ENCODE measurements at places on chromosomes 11 and 22. TPM values are rescaled to one million over a fixed set of nuclear protein-coding genes. Genes with fewer than 3 reads are reported as not detected.

BRSK2 gene
- not detected for total RNA-seq

DNA sequence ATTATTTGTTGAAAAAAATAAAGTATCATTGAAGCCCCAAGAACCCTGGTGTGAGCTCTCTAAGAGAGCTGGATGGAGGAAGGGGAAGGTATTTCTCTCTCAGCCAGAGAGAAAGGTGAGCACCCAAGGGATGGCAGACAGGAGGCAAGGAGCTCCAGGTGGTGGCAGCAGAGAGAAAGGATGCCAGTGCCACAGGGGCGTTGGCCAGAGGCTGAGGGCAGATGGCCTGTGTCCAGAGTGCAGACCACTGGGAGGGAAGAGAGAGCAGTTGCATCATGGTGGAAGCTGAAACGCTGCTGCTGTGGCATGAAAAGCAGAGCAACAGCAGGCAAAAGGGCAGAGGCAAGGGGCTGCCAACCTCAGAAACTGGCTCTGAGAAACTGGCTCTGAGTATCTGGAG lies 8.5 kb downstream of the SPON1 start:
- no peaks in the 10 kb centered on the region for H3K27me3 ChIP-seq
- peak; percentile 49 for DNase-seq
- no peaks in the 10 kb centered on the region for H3K36me3 ChIP-seq
- H3K27ac ChIP-seq, result no peak overlapping the region
- H3K4me3 ChIP-seq, result no peak overlapping the region

DNA sequence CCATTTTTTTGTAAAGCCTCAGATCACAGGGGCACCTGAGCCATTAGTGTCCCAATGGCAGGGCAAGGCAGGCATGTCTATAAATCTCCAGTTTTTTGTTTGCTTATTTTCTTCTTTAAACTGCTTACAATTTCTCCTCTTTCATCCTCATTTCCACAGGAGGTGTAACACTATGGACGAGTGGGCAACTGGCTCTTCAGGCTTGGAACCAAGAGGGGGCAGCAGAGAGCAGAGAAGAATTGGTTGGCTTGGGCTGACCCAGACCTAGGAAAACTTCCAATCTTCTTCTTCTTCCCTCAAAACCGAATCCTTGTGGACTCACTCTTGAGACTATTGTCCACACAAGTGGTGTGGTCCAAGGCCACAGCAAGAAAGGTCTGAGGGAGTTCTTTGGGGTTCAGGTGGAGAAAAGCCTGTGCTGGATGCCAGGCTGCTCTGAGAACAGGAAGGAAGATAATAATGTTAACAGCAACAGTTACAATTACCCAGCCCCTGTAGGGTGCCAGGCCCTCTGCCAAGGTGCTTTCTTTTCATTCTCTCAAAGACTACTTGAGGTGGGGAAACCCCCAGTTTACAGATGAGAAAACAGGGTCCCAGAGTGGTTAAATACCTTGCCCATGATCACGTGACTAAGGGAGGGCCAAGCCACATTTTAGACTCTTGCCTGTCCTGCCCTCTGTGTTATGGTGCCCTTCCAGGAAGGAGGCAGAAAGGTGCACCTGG lies 70.7 kb upstream of the E2F8 start:
- no peak overlapping the region for H3K4me3 ChIP-seq
- no peaks in the 10 kb centered on the region for H3K36me3 ChIP-seq
- peaks cover 6% of the 10 kb centered on the region for H3K4me1 ChIP-seq
- peak; percentile 78 for DNase-seq

ST3GAL4 gene
- 6.6 TPM for total RNA-seq

DNA sequence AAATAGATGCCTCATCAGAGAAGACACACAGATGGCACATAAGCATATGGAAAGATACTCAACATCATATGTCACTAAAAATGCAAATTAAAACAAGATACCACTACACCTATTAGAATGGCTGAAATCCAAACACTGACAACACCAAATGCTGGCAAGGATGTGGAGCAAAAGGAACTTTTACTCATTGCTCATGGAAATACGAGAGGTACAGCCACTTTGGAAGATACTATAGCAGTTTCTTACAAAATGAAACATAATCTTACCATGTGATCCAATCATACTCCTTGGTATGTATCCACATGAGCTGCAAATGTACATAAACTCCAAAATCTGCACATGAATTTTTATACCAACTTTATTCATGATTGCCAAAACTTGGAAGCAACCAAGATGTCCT lies 246.0 kb upstream of the ARHGAP42 start:
- H3K27ac ChIP-seq, result no peak overlapping the region
- no peak for DNase-seq
- H3K4me3 ChIP-seq, result no peak overlapping the region
- no peaks in the 10 kb centered on the region for H3K4me1 ChIP-seq
- no peaks in the 10 kb centered on the region for H3K36me3 ChIP-seq

DNA sequence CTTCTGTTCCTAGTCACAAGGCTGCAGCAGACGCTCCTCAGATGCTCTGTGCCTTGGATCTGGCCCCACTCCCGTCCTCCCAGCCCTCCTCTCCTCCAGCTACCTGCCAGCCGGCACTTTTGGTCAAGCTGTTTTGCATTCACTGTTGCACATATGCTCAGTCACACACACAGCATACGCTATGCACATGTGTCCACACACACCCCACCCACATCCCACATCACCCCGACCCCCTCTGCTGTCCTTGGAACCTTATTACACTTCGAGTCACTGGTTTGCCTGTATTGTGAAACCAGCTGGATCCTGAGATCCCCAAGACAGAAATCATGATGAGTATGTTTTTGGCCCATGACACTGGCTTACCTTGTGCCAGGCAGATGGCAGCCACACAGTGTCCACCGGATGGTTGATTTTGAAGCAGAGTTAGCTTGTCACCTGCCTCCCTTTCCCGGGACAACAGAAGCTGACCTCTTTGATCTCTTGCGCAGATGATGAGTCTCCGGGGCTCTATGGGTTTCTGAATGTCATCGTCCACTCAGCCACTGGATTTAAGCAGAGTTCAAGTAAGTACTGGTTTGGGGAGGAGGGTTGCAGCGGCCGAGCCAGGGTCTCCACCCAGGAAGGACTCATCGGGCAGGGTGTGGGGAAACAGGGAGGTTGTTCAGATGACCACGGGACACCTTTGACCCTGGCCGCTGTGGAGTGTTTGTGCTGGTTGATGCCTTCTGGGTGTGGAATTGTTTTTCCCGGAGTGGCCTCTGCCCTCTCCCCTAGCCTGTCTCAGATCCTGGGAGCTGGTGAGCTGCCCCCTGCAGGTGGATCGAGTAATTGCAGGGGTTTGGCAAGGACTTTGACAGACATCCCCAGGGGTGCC lies 109.8 kb downstream of the BCR start:
- no peaks in the 10 kb centered on the region for H3K27me3 ChIP-seq
- H3K4me3 ChIP-seq, result no peak overlapping the region
- DNase-seq, result peak; percentile 86
- H3K36me3 ChIP-seq, result 0 out of 2 replicates have a peak, but pooled peaks cover 4% of the 10 kb centered on the region

- H3K27ac ChIP-seq, result no peak overlapping the region
- no peaks in the 10 kb centered on the region for H3K36me3 ChIP-seq
- H3K4me1 ChIP-seq, result peaks cover 26% of the 10 kb centered on the region
- no peak overlapping the region for H3K4me3 ChIP-seq
Measured at GRCh38 chr11:62122076-62122475, 1.7 kb upstream of the INCENP start.

- H3K27me3 ChIP-seq, result no peaks in the 10 kb centered on the region
- H3K27ac ChIP-seq, result no peak overlapping the region
- H3K4me1 ChIP-seq, result no peaks in the 10 kb centered on the region
- no peak overlapping the region for H3K4me3 ChIP-seq
Measured at GRCh38 chr11:46176421-46176820, 55.2 kb upstream of the PHF21A start.

GRCh38 chr11:45097721-45098493 lies 48.5 kb upstream of the PRDM11 start:
- no peaks in the 10 kb centered on the region for H3K36me3 ChIP-seq
- no peak overlapping the region for H3K4me3 ChIP-seq
- H3K27me3 ChIP-seq, result no peaks in the 10 kb centered on the region
- DNase-seq, result peak; percentile 90
- peaks cover 10% of the 10 kb centered on the region for H3K4me1 ChIP-seq
- H3K27ac ChIP-seq, result no peak overlapping the region

- H3K4me3 ChIP-seq, result no peak overlapping the region
- no peak for DNase-seq
- no peaks in the 10 kb centered on the region for H3K4me1 ChIP-seq
- no peaks in the 10 kb centered on the region for H3K36me3 ChIP-seq
- H3K27ac ChIP-seq, result no peak overlapping the region
Measured at GRCh38 chr22:44728761-44729324, 23.5 kb upstream of the ARHGAP8 start.

GRCh38 chr11:109892321-109892794 lies 200.8 kb upstream of the ZC3H12C start:
- H3K4me3 ChIP-seq, result no peak overlapping the region
- no peak overlapping the region for H3K27ac ChIP-seq
- no peaks in the 10 kb centered on the region for H3K4me1 ChIP-seq
- peak; percentile 38 for DNase-seq

- H3K27me3 ChIP-seq, result no peaks in the 10 kb centered on the region
- peak overlapping the region; percentile 36 for H3K27ac ChIP-seq
- DNase-seq, result no peak
- no peaks in the 10 kb centered on the region for H3K36me3 ChIP-seq
Measured at GRCh38 chr11:47136327-47136726, 40.4 kb downstream of the ARFGAP2 start.

- no peaks in the 10 kb centered on the region for H3K36me3 ChIP-seq
- no peaks in the 10 kb centered on the region for H3K27me3 ChIP-seq
- no peak overlapping the region for H3K27ac ChIP-seq
- no peaks in the 10 kb centered on the region for H3K4me1 ChIP-seq
- H3K4me3 ChIP-seq, result no peak overlapping the region
- no peak for DNase-seq
Measured at GRCh38 chr22:32820131-32821119, 18.9 kb downstream of the TIMP3 start.

GRCh38 chr11:47179655-47179991 lies 2.9 kb upstream of the ARFGAP2 start:
- H3K4me3 ChIP-seq, result no peak overlapping the region
- DNase-seq, result peak; percentile 84
- H3K27me3 ChIP-seq, result no peaks in the 10 kb centered on the region
- H3K27ac ChIP-seq, result no peak overlapping the region
- H3K36me3 ChIP-seq, result peaks cover 6% of the 10 kb centered on the region

DNA sequence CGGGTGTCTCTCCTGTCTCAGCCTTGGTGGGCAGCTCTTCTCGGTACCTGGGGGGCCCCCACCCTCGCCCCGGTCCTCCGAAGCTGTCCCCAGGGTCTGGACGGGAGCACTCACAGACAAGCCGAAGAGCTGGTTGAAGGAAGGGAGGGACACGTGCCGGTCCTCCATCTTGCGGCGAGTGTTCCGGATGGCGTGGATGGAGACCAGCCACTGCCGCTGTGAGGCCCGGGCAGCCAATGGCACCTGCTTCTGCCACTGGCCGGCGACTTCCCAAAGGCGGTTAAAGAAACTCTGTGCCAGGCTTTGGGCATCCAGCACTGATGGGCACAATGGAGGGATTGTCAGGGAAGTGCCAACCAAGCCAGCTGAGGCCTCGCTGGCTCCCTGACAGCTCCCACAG lies 18.7 kb downstream of the PPM1F start:
- no peak overlapping the region for H3K27ac ChIP-seq
- DNase-seq, result no peak
- H3K27me3 ChIP-seq, result no peaks in the 10 kb centered on the region
- no peaks in the 10 kb centered on the region for H3K36me3 ChIP-seq
- H3K4me3 ChIP-seq, result no peak overlapping the region

DNA sequence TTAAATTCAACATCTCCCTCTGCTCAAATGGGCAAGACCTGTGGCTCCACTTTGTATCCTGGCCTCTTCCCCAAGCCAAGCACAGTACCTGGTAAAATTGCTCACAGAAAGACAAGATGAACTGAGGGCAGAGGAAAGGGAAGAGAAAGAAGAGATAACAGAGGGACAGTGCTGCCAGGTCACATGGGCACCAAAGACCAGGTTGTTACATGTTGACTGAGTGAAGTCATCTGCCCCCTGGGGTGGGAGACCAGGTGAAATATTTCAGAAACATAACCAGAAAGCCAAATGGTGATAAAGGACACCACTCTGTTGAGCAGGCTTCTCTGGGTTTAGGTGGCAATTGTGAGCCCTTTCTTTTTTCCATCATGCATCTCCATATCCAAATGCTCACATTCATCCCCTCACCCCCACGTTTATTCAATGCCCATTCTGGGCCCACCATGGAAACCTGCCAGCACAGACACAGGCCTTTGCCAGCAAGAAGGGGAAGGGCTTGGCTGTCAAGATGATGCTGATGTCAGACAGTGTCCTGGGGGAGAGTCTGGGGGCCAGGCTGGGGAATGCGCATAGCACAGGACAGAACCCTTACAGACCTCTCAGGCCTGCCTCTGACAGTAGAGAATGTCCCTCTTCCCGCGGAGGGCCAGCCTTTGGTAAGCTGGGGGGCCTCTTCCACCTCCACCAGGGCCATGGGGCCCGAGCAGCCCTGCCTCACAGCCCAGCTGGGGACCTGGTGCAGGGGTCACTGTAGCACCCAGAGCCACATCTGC lies 51.6 kb downstream of the DGCR2 start:
- H3K4me3 ChIP-seq, result no peak overlapping the region
- H3K36me3 ChIP-seq, result peaks cover 4% of the 10 kb centered on the region
- H3K27ac ChIP-seq, result peak overlapping the region; percentile 81
- no peaks in the 10 kb centered on the region for H3K27me3 ChIP-seq
- DNase-seq, result no peak

C22orf15 gene
- total RNA-seq, result not detected

- peak overlapping the region; percentile 43 for H3K4me3 ChIP-seq
- no peaks in the 10 kb centered on the region for H3K27me3 ChIP-seq
- peak; percentile 56 for DNase-seq
- no peak overlapping the region for H3K27ac ChIP-seq
Measured at GRCh38 chr11:16946477-16947282, 67.5 kb downstream of the PLEKHA7 start.

GSTT2 gene
- total RNA-seq, result not detected

DNA sequence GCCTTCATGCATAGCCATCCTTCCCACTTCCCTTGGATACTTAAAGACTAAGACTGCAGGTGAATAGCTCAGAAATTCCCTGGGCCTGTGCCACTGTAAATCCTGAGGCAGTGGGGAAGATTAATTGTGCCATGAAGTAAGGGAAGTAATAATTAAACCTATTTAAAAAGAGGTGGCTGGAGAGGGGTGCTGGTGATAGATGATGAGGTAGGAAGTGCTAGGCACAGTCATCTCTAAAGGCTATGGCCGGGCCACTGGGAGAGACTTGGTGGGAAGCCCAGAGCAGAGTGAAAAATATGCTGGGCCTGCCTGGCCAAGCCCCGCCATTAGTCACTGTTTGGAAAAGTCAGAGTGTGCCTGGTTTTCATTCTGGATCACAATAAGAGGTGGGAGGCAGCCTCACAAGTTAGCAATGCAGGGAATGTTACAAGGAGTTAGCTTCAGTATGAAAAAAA lies 197.2 kb upstream of the PITPNB start:
- H3K27me3 ChIP-seq, result no peaks in the 10 kb centered on the region
- no peak overlapping the region for H3K4me3 ChIP-seq
- H3K36me3 ChIP-seq, result no peaks in the 10 kb centered on the region
- peaks cover 4% of the 10 kb centered on the region for H3K4me1 ChIP-seq
- DNase-seq, result no peak

NCAM1 gene
- total RNA-seq, result 0.29 TPM

PATE2 gene
- not detected for total RNA-seq

- no peak overlapping the region for H3K4me3 ChIP-seq
- H3K27me3 ChIP-seq, result no peaks in the 10 kb centered on the region
- no peak for DNase-seq
- no peaks in the 10 kb centered on the region for H3K36me3 ChIP-seq
- H3K27ac ChIP-seq, result no peak overlapping the region
- H3K4me1 ChIP-seq, result no peaks in the 10 kb centered on the region
Measured at GRCh38 chr11:117748771-117749540, 48.1 kb downstream of the DSCAML1 start.

Data from Karpas-422 (cell line).